ENCODE measurements at places on chromosomes 16 and 17.

DNA sequence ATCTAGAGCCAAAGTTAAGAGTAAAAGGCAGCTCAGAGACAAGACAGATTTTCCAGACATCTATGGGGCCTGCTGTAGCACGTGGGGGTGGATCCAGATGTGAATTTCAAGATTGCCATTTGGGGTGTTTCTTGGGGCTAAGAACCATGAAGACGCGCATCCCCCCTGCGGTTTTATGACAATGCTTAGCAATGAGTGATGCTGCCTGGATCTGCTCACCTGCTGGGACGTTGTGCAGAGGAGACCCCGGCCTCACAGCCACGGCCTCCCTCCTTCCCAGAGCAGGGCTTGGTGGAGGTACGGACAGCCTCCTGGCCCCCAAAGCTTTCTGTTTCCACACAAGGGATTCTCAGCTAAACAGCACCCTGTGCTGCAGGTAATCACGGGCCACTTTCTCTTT lies 151.5 kb upstream of the DYNLRB2 start:
- DNase-seq: no peak

- DNase-seq: no peak
These were observed 32.4 kb downstream of the CCL4 start for GRCh38 chr17:36136036-36136435.

- no peak for DNase-seq
These were observed 152.4 kb downstream of the SSH2 start for GRCh38 chr17:29777663-29778062.

- DNase-seq: no peak
These were observed 13.3 kb downstream of the GSE1 start for GRCh38 chr16:85626191-85626981.

GRCh38 chr17:21245639-21246084 lies 7.5 kb downstream of the NATD1 start:
- DNase-seq: no peak

- DNase-seq: peak; percentile 89
These were observed 662 bp upstream of the TUBB3 start for GRCh38 chr16:89922477-89922883.

DNA sequence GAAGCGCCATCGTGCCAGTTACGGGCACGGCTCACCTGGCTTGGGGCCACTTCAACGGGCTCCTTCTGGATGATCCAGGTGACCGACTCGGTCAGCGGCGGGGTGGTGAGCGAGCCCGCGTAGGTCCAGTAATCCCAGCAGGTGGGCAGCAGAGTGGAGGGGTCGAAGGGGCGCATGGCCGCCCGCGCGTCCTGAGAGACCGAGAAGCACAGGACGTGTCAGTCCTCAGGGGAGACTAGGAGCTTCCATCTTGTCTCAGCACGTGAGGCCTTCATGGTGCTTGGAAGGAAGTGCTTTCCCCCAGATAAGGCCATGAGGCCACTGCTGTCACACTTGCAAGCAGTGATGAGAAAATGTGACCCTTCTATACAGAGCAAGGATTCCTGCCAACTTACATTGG lies 22.5 kb upstream of the SLC7A5 start:
- DNase-seq: no peak

- DNase-seq: peak; percentile 56
These were observed 1.9 kb downstream of the PHF12 start for GRCh38 chr17:28949185-28950016.

GRCh38 chr16:56616608-56617211 lies 8.3 kb downstream of the MT2A start:
- no peak for DNase-seq

DNA sequence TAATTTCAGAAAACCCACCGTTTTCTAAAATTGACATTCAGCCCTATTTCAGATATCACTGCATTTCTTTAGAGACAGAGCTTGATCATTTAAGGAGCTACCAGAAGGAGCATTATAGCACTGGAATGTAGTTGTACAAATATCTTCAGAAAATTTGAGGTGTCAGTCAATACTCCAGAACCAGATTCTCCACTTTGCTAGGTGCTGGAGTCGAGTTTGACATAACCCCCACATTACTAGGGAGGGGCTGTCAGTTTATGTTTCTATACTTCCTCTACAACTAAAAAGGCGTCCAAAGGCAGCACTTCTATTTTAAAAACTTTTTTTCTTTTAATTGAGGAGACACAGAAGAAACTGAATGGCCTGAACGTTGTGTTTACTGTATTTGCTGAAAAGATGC lies 892 bp upstream of the KIAA0513 start:
- no peak for DNase-seq

GRCh38 chr17:64262198-64262999 lies 661 bp downstream of the TEX2 start:
- DNase-seq: no peak

DNA sequence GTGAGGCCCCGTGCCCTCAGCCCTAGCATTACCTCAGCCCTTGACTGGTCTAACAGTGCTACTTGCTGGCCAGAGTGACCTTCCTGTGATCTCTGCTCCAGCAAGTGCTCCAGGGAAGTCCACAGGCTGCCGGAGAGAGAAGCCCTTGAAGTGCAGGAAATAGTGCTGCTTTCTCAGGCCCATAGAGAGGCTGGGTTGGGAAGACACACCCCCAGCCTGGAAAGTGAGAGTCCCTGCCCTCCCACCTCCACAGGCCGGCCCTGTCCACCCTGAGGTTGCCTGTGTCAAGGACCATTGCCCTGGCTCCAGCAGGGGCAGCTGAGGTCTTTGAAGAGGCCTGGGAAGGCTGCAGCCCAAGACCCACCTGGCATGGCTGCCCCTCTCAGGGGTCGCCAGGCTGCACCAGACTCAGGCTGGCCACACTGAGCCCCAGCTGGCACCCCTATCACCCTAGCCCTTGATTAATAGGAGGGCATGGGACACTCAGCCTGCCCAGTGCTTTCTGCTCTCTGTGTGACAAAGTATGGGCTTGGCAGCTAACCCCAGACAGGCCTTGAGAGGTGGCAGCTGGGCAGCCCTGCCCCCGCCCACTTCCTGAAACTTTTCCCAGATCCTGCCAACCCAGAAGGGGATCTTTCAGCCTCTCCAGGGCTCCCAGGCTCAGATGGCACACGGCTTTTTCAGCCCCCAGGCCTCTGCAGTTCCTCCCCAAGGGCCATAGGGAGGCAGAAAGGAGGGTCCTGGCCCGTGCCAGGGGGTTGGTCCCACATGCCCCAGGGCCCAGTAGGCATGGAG lies 21.7 kb downstream of the ATP6V0D1 start:
- no peak for DNase-seq

GRCh38 chr17:47935961-47936360 lies 5.4 kb upstream of the PNPO start:
- DNase-seq: peak; percentile 85

GRCh38 chr17:41333098-41333497 lies 17.5 kb downstream of the KRT33A start:
- DNase-seq: no peak

DNA sequence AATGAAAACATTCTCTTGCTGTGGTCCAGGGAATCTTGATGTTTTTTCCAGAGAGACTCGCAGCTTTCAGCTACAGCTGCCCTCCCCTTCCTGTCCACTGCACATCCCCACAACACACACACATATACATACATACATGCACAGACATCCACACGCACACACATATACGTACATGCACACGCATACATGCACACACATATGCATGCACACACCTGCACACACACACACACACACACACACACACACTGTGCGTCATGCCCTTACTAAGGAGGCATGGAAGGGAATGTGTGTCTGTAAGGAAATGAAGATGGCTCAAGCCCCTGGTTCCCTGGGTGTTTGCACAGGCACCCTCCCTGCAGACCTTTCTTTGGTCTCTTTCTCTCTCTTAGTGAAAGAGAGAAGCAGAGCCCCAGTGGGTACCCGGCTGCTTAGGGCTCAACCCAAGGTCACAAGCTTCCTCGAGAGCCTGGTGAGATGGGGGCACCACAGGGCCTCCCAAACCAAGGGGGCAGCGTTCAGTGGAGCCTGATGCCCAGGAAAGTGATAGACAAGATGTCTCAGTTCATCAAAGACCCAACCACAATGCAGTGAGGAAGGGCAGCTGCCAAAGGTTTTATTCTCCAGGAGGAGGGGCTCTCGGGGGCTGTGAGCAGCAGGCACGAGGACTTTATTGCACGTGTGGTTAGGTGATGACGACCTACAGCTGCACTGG lies 33.3 kb downstream of the TNFRSF13B start:
- no peak for DNase-seq

DNA sequence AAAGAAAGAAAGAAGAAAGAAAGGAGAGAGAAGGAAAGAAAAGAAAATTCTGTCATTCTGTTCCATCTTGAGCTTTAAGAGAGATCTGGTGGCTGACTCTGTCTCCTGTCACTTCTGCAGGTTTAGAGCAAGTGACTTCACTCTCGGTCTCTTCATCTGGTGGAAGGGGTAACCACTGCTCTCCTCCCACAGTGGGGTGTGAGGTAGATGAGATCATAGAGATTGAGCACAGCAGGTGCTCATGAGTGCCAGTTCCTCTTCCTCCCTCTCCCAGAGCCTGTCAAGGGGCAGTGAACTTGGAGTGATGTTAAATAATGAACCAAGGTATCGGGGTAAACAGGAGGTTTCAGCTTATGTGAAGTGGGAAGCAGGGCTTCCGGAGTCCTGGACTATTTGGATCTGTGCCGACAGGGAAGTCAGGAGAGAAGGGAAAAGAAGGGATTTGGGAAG lies 47.7 kb downstream of the BEAN1 start:
- DNase-seq: no peak

DNA sequence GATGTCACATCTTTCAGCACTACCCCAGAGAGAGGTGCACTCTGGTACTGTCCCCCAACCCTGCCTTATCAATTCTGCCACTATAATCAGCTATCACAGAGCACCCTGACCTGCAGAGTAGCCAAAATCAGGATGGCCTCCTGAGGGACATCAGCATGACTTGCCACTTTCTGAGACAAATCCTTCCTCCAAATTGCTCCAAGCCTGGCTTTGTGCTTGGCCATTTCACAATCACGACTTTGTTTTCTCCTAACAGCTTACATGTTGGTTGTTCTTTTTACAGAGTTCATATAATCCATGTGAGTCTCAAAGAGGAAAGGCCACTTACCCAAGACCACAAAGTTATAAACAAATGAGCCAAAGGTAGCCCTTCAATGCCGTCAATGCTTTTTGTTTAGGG lies 449.0 kb upstream of the CDH5 start:
- no peak for DNase-seq

DNA sequence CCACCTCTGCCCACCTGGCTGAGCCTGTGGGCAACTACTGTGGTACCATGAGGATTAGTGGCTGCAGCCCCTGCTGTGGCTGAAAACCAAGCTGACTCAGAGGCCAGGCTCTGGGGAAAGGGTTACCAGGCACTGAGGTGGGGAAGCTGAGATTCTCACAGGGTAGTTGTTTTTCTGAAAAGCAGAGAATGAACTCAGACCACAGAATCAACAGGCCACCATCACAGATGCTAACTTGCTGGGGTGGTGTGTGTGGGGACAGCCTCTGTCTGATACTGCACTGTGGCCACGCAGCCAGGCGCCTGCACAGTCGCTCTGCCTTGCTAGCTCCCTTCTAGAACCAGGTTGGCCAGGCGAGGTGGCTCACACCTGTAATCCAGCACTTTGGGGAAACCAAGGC lies 28.8 kb downstream of the NPLOC4 start:
- no peak for DNase-seq

DNA sequence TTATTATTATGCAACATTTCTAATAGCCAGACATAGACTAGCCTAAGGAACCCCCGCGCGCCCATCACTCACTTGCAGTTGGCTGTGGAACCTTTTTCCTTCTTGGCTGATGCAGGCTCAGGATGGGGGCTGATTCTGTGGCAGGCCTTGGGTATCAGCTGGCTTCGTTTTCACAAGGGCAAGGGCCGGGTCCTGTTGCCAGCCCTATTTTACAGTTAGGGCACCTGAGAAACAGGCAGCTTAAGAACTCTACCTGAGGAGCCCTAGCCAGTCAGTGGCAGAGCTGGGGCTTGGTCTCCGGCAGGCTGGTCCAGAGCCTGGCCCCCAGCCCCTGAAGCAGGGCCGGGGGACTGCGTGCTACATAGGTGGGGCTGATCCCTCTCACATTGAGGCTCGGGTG lies 28.7 kb downstream of the ADGRG5 start:
- no peak for DNase-seq

DNA sequence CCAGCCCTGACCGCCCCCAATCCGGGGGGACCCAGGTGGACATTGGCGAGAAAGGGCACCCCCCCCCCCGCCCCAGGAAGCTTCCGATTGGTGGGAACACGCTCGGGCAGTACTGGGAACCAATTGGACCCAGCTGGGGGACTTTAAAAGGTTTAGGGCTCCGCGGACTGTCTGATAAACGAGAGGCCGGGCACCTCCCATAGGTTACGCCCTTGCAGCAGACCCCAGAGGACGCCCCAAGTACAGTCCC lies 245 bp downstream of the TMEM256 start:
- DNase-seq: no peak

DNA sequence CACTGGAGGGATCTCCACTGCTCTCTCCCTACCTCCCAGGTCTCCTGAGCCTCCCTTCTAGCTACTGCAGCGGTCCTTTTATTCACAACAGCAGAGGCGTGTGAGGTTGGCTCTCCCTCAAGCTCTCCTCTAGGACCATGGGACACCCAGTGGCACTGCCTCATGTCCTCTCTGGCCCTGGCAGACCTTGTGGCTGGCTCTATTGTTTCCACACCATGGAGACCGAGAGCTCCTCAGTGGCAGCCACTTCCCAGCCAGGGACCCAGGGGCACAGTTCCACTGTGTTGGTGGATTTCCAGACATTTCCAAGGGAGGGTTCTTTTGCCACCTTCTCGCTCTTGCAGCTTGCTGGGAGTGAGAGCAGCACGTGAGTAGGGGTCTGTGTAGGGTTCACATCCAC lies 204.9 kb downstream of the AXIN2 start:
- no peak for DNase-seq

- peak; percentile 10 for DNase-seq
These were observed 8.0 kb upstream of the KRTAP4-12 start for GRCh38 chr17:41131979-41132378.

DNA sequence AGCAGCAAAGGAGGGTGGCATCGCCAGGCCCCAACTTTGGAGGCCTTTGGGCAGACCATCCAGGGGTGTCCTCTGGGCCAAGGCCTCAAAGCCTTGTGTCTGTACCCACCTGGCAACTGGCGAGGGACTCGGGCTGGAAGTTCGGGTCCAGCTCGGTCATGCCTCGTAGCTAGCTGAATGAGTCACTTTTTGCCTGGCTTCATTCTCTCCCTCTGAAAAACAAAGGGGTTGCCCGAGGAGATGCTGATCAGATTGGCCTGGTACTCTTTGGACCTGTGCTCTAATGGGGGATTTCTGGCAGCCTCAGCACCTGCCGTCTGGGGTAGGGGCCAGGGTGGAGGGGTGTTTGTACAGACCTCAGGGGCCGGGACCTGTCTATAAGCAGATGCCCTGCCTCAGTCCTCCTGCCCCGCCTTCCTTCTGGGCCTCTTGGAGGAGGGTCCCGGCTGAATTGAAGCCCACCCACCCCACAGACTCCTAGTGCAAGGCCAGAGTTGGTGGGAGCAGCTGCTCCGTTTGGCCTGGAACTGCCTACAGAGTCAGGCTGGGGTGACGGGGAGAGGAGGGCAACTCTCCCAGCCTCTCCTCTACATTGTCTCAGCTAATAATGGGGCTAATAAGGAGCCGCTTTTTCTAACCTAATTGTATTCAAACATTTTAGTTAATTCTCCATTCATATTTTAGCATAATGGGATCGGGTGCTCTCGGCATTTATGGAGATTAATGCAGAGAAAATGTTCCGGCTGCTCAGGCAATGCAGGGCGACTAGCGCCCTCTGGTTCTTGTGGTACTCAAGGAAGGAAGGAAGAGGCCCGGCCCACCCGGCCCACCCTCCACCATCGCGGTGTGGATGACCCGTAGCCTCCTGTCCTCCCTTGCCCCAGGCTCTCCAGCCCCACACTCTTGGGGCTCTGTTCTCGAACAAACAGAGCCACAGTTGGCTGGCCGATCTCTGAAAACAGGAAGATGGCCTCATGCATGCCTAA lies 21.4 kb upstream of the ABCC3 start:
- peak; percentile 14 for DNase-seq

Measured in fibroblast of the aortic adventitia (primary cell).